ENCODE measurements at places on chromosomes 16 and 17. TPM values are rescaled to one million over a fixed set of nuclear protein-coding genes. Genes with fewer than 3 reads are reported as not detected.

RGS9 gene
- polyA plus RNA-seq = 0.49 TPM

CD79B gene
- not detected for polyA plus RNA-seq

DPEP3 gene
- not detected for polyA plus RNA-seq

DNA sequence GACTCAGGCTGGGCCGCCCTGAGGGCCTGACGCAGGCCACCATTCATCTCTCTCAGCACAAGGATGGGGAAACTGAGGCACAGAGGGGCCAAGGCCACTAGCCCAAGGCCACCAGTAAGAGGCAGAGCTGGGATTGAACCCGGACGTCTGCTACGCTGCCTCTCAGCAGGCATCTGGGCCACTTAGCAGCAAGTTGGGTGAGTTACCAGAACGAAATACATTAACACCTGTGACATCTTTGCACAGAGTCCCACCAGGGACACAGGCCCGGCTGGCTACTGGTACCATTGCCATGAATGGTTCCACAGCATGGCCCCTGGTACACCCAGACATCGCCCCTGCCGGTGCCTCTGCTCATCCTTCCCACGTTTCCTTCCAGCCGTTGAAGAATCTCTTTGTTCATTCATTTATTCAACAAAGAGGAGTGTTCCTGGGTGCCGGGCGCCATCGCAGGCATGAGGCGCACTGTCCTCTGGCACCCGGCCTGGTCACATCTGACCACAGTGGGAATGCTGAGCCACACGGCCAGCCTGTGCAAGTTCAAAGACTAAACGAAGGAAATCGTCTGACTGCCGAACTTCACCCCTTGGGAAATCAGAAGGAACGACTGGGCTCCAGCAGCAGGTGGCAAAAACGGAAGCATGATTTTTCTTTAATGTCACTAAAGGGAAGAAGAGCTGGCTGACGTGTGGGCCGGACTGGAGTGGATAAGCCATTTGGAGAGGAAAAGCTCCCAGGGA lies 7.4 kb upstream of the ZNF469 start:
- H3K36me3 ChIP-seq = no peaks in the 10 kb centered on the region
- no peaks in the 10 kb centered on the region for H3K4me1 ChIP-seq
- no peak overlapping the region for H3K4me3 ChIP-seq
- H3K27me3 ChIP-seq = peaks cover 67% of the 10 kb centered on the region

DNA sequence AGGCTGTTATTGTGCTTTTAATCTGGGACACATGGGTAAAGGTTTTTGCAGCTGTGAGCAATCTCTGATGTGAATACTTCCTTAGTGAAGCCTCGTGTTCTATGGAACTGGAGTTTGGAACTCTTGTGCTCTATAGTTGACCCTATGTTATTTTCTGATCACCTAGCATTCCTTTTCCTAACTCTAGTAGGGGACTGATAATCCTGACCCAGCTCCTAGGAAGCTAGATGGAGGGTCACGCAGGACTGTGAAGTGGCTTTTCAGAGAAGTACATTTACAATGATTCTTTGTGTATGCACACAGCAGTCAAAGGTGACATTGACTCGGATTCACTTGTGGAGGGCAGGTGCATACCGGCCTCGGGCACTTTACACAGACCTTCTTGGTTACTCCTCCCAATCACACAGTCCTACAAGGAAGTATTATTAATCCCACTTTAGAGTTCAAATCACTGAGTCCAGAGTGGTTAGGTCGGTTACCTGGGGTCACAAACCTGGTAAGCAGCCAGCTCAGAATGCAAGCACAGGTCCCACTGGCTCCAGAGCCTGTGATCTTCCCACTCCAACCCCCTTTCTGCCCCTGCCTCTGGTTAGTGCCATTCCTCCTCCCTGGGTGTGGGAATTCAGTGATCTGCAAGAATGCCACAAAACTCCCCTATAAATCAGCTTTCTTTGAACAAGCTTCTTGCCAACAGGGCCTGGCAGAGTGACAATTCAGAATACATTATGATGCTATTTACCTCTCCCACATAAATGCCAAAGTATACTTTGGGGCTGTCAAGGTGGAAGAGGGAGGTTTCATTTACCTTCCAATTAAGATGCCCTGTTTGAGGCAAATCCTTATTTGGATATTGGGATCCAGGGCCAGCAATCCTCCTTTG lies 7.1 kb downstream of the CHD9NB start:
- DNase-seq = no peak
- H3K27ac ChIP-seq = no peak overlapping the region
- H3K4me1 ChIP-seq = no peaks in the 10 kb centered on the region
- H3K36me3 ChIP-seq = no peaks in the 10 kb centered on the region
- H3K4me3 ChIP-seq = no peak overlapping the region
- peaks cover 22% of the 10 kb centered on the region for H3K27me3 ChIP-seq

DNA sequence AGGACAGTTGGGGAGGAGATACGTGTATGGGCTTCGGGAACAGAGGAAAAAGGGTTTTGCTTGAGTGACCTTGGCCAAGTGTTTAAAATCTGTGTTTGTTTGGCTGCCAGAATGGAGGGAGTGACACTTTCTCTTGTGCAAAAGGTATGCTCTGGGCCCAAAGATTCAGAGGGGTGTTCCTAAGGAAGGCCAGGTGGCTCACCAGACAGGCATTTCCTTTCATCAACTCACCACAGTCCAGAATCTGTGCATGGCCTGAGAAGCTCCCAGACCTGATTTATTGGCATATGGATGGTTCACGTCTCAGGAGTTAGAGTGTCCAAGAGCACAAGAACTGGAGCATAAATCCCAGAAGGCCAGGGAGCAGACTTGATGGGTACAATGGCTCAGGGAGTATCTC lies 53.4 kb upstream of the NLK start:
- H3K27me3 ChIP-seq = no peaks in the 10 kb centered on the region
- no peak for DNase-seq
- no peaks in the 10 kb centered on the region for H3K36me3 ChIP-seq
- H3K27ac ChIP-seq = no peak overlapping the region

DNA sequence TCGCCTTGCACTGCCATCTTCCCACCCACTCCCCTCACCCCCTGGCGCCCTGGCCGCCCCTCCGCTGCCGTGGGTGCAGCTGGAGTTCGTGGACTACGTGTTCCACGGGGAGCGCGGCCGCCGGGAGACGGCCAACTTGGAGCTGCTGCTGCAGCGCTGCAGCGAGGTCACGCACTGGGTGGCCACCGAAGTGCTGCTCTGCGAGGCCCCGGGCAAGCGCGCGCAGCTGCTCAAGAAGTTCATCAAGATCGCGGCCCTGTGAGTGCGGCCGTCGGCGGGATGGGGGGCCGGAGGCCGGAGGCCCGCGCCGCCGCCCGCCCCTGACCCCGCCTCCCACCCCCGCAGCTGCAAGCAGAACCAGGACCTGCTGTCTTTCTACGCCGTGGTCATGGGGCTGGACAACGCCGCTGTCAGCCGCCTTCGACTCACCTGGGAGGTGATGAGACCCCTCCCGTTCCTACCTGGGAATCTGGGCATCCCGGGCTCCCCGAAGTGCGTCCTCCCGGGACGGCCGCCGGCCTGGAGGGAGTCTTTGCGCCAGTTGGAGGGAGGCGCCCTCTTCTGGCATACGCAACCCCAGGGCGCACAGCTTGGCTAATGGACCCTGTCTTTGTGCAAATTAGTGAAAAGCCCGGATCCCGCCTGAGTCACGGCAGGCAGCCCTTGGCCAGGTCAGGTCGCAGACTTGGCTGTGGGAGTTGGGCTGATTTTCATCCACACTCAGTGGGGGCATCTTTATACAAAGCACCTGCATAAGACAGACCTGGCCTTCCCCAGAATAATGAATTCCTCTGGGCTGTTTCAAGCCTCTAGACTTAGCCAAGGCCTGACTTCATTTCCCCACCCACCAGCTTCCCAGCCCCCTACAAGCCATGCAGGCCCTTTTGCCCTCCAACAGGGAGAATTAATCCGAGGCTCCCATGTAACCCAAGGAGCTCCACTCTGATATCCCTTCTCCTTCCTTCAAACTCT lies 14.3 kb downstream of the RAPGEFL1 start:
- H3K4me1 ChIP-seq = peaks cover 3% of the 10 kb centered on the region
- no peaks in the 10 kb centered on the region for H3K27me3 ChIP-seq
- H3K4me3 ChIP-seq = peak overlapping the region; percentile 46
- no peak overlapping the region for H3K27ac ChIP-seq
- no peaks in the 10 kb centered on the region for H3K36me3 ChIP-seq
- peak; percentile 85 for DNase-seq

GRCh38 chr17:74547736-74548135 lies 1.8 kb upstream of the CD300C start:
- no peak overlapping the region for H3K27ac ChIP-seq
- H3K4me1 ChIP-seq = no peaks in the 10 kb centered on the region
- peaks cover 89% of the 10 kb centered on the region for H3K27me3 ChIP-seq
- no peak overlapping the region for H3K4me3 ChIP-seq
- H3K36me3 ChIP-seq = no peaks in the 10 kb centered on the region
- DNase-seq = no peak

DNA sequence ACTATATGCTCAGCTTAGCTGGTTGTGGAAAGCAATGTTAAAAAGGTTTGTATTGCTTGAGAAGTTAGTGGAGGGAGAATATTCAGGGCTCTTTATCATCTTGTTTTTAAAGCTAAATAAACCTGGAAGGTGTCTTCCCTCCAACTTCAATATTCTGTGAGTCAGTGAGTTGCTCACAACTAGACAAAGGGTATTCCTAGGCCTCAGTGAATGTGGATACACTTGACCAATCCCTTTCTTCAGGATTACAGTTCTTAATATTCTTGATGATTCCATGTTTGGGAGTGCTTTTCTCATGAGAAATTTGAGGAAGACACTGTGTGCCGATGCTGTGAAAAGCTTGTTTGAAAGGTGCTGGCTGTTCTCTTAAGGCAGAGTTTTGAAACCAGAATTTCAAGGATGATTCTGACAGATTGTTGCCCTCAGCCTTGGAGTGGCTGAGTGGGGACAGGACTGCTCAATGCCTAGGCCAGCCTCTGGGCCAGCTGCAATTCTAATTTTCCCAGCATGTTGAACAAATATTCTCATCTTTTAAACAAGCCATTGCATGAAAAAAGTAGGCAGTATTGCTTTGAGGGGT lies 30.1 kb downstream of the MAP2K4 start:
- H3K36me3 ChIP-seq = no peaks in the 10 kb centered on the region
- DNase-seq = no peak
- no peaks in the 10 kb centered on the region for H3K27me3 ChIP-seq
- H3K27ac ChIP-seq = no peak overlapping the region
- no peaks in the 10 kb centered on the region for H3K4me1 ChIP-seq
- H3K4me3 ChIP-seq = no peak overlapping the region

GRCh38 chr17:76102944-76103273 lies 678 bp downstream of the EXOC7 start:
- H3K27ac ChIP-seq = peak overlapping the region; percentile 79
- DNase-seq = no peak
- H3K36me3 ChIP-seq = peaks cover 27% of the 10 kb centered on the region
- peak overlapping the region; percentile 88 for H3K4me3 ChIP-seq
- no peaks in the 10 kb centered on the region for H3K27me3 ChIP-seq

GRCh38 chr16:72012607-72013006 lies 4.1 kb downstream of the DHODH start:
- H3K27ac ChIP-seq = peak overlapping the region; percentile 45
- no peaks in the 10 kb centered on the region for H3K27me3 ChIP-seq
- H3K36me3 ChIP-seq = peaks cover 59% of the 10 kb centered on the region
- H3K4me1 ChIP-seq = peaks cover 24% of the 10 kb centered on the region

GRCh38 chr16:57062329-57062728 lies 30.1 kb upstream of the CPNE2 start:
- H3K27ac ChIP-seq = peak overlapping the region; percentile 34
- peaks cover 29% of the 10 kb centered on the region for H3K4me1 ChIP-seq
- DNase-seq = peak; percentile 83
- H3K4me3 ChIP-seq = no peak overlapping the region

GRCh38 chr16:23634461-23635036 lies 6.6 kb downstream of the PALB2 start:
- H3K4me3 ChIP-seq = no peak overlapping the region
- H3K27ac ChIP-seq = no peak overlapping the region
- peaks cover 3% of the 10 kb centered on the region for H3K4me1 ChIP-seq
- H3K27me3 ChIP-seq = no peaks in the 10 kb centered on the region

GRCh38 chr17:67378454-67379250 lies 1.6 kb downstream of the PITPNC1 start:
- H3K36me3 ChIP-seq = no peaks in the 10 kb centered on the region
- DNase-seq = peak; percentile 78
- peaks cover 12% of the 10 kb centered on the region for H3K27me3 ChIP-seq
- peaks cover 18% of the 10 kb centered on the region for H3K4me1 ChIP-seq

DNA sequence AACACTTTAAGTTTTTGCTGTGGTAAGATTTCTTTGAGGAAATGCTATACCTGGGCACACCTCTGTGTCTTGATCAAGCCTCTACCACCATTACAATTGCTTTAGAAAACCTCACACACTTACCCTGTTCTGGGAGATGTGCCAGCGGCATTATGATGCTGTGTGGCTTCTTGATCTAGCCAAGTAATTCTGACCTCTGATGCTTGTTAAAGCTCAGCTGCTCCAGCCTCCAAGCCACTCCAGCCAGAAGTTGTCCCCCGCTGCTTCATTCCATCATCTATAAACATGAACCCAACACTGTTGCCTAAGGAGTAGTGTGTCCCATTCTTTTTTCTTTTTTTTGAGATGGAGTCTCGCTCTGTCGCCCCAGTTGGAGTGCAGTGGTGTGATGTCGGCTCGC lies 60.1 kb downstream of the CYLD start:
- no peak overlapping the region for H3K4me3 ChIP-seq
- DNase-seq = no peak
- no peaks in the 10 kb centered on the region for H3K36me3 ChIP-seq
- no peak overlapping the region for H3K27ac ChIP-seq

- H3K27me3 ChIP-seq = peaks cover 18% of the 10 kb centered on the region
- no peak overlapping the region for H3K4me3 ChIP-seq
- no peak for DNase-seq
- no peak overlapping the region for H3K27ac ChIP-seq
Measured at GRCh38 chr17:50221266-50221863, 19.9 kb upstream of the COL1A1 start.

DNA sequence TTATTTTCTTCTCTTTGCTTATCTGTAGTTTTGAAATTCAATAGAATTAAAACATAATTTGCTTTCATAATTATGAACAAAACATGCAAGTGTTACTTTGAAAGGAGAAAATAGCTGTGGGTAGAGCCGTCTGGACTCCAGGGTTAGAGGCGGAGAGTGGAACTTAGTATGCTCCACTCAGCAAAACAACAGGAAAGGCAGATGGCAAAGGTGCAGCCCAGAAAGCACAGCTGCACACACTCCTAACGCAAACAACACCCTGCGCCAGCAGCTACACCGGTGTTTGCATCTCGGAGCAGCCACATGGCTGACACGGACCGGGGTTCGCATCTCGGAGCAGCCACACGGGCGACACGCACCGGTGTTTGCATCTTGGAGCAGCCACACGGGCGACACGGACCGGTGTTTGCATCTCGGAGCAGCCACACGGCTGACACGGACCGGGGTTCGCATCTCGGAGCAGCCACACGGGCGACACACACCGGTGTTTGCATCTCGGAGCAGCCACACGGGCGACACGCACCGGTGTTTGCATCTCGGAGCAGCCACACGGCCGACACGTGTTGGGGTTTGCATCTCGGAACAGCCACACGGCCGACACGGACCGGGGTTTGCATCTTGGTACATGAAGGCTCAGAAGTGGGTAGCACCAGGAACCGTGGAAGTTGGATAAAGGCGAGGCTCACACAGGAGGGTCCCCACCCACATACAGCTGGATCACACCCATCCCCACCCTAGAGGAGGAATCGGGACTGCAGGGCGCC lies 12.2 kb upstream of the CAPN15 start:
- H3K27me3 ChIP-seq = no peaks in the 10 kb centered on the region
- H3K27ac ChIP-seq = no peak overlapping the region
- peaks cover 38% of the 10 kb centered on the region for H3K4me1 ChIP-seq
- no peak overlapping the region for H3K4me3 ChIP-seq

Data from K562 (cell line).